ENCODE measurements at places on chromosomes 7 and 10. TPM values are rescaled to one million over a fixed set of nuclear protein-coding genes. Genes with fewer than 3 reads are reported as not detected.
A peak's percentile ranks its signal among the peaks of the same experiment; 100 is the strongest.

DNA sequence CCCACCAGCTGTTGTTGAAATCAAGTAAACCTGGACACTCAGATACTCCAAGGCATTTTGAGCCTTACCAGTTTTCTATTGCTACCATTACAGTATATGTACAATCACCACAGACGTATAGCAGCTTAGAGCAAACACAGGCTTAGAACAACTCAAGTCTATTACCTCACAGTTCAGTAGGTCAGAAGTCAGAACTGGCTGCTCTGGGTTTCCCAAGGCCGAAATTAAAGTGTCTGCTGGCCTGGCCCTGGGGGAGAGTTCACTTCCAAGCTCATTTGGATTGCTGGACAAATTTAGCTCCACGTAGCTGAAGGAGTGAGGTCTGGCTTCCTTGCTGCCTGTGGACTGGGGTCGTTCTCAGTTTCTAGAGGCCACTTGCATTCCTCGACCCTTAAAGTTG, 260.1 kb upstream of the LRRN3 start:
- DNase-seq: peak; percentile 42

DNA sequence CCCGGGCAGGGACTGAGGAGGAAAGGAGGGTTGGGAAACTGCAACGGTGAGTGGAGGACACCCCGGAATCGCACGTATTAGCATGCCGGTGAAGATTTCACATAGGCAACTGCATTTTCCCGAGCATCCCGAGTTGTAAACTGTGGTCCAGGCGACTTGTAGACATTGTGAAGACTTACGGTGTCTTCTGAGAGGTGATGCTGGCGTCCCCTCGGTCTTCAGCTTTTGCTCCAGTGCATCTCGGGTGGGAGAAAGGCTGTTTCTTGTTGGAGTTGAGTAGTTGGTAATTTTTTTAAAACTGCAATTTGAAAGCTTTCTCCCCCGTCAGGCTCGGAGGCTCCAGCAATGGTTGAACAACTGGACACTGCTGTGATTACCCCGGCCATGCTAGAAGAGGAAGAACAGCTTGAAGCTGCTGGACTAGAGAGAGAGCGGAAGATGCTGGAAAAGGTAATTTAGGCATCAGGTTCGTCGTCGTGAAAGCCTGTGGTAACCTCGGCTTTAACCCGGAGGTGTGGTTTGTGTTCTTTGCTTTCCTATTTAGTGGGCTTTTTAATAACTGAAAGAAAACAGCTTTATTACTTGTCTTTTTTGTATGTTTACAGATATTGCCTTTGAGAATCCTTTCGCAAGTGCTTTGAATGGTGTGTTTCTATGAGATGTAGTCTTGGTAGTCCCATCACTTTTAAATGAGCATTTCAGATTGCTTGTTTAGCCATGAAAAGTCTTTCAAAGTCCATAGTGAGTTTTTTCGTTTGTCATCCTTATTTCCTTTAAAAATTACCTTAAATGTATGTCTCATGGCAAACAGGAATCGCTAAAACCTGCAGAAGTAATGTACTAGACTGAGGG, 687 bp downstream of the HELLS start:
- DNase-seq: peak; percentile 33

DNA sequence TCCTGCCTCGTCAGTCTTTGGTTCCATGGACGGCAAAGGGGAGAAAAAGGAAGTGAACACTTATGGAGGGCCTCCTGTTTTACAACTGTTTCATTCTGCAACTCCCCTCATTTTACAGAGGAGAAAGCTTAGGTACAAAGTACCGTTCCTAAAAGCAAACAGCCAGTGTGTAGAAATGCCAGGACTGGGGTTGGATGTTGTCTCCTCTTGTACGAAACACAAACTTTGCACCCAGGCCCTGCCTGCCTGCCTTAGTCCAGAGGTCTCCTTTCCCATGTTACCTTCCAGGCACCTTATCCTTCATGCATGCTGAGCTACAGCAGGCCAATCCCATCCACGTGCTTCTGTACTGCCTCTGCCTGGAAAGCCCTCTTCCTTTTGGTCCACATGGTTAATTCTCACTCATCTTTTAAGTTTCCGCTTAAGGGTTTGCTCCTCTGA, 86.0 kb downstream of the ICA1 start:
- DNase-seq: no peak

DNA sequence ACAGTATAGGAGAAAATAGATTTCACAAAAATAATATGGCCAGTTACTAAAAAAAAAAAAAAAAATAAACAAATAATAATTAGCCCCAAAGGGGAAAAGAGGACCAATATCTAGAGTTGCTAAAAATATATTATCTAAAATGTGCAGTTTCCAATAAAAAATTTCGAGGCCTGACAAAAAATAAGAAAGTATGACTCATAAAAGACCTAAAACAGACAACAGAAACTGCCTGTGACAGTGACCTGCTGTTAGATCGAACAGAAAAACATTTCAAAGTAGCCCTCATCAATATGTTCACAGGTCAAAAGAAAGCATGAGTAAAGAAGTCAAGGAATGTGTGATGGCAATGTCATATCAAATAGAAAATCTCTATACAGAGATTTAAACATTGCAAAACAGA, 11.8 kb upstream of the TSPAN12 start:
- no peak for DNase-seq

DNA sequence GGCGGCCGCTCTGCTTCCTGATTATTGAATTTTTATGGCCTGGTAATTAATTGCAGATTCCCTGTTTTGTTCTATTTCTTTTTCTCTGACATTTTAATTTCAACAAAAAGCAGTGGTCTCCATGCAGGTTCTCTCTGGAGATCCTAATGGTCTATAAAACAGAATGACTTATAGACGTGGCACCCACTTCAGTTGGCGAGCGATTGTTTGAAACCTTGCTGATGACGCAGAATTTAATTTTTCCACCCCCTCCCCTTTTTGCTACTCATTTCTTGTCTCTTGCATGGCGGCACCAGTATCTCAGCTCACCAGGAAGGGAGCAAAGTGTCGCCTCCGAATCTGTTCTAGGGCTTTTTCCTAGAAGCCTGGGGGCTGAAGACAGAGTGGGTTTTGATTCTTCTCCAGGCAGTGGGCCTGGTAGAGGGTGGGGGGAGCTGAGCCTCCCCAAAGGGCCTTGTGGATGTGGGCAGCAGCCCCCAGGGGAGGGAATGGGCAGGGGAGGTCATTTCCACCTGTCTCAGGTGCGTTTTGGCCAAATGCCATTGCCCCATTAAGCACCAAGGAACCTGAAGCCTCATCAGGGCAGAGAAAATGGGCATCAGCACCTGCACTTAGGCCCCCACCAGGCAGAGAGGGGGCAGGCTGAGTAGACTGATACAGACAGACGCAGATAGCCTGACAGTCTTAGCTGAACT, 3.5 kb upstream of the COMTD1 start:
- no peak for DNase-seq

GRCh38 chr10:81866753-81867152, 8.2 kb upstream of the NRG3 start:
- DNase-seq: no peak

GRCh38 chr10:5012595-5012994, 8.9 kb upstream of the AKR1C2 start:
- DNase-seq: no peak

- DNase-seq: no peak
Measured at GRCh38 chr7:158685693-158686092, 18.9 kb downstream of the NCAPG2 start.

GRCh38 chr7:81499262-81500116, 270.4 kb downstream of the HGF start:
- peak; percentile 43 for DNase-seq

DNA sequence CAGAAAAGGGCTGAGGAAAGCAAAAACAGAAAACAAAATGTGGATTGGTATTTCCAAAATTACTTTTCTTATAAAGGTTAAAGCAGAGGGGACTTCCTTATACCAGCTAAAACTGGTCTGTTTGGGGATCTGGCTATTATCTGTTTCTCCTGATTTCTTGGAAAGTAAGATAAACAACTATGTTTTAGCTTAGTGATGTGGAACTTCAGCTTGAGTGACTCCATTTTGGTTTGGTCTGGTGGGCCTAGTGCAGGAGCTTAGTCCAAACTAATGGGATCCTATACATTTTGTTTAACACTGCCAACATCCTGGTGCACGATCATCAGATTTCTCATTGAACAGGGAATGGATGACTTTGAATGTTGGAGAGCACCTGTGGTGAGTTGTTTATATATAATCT, 283.5 kb downstream of the ADK start:
- DNase-seq: no peak

SLC18A3 gene
- total RNA-seq: not detected

FAM13C gene
- 50.9 TPM for total RNA-seq

ADCYAP1R1 gene
- total RNA-seq: 4.3 TPM

SPDYE18 gene
- 12.6 TPM for total RNA-seq

PPP1R17 gene
- total RNA-seq: 1.7 TPM

SIRT1 gene
- 50.9 TPM for total RNA-seq
